ENCODE measurements at places on chromosomes 1 and 21. TPM values are rescaled to one million over a fixed set of nuclear protein-coding genes. Genes with fewer than 3 reads are reported as not detected.

The KCNA2 gene
- 1.2 TPM for total RNA-seq

The C1orf167 gene
- 0.84 TPM for total RNA-seq

The GNG12 gene
- 73.2 TPM for total RNA-seq

The KCNE2 gene
- total RNA-seq = not detected

The RPS8 gene
- 2,198 TPM for total RNA-seq

The SH2D1B gene
- total RNA-seq = 3.4 TPM

The TRIM17 gene
- total RNA-seq = 1.3 TPM

The METTL25B gene
- total RNA-seq = 23.5 TPM

The PSRC1 gene
- total RNA-seq = 10.9 TPM

The SV2A gene
- 0.20 TPM for total RNA-seq

The SERINC2 gene
- 109 TPM for total RNA-seq

The CDCA8 gene
- total RNA-seq = 14.1 TPM

The SPRR2F gene
- total RNA-seq = 198 TPM

The PPFIA4 gene
- 1.0 TPM for total RNA-seq

- no peak for ATAC-seq
Observed at GRCh38 chr1:32774950-32775634, 42.1 kb downstream of the YARS1 start.

DNA sequence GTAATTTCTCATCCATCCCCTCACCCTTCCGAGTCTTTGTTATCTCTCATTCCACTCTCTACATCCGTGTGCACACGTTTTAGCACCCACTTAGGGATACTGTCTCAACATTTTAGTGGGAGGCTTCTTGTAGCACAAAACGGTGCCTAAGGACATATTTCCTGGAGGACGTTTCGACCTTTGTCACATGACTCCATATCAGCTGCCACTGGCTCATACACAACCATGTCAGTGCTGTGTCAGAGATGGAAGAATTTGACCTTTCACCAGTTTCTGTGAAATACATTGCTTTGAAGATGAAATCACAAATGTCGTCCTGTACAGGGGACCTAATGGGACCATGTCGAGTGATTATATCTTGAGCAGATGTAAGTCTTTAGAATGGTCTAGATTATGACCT lies 15.6 kb downstream of the B3GALT5 start:
- no peak for ATAC-seq

DNA sequence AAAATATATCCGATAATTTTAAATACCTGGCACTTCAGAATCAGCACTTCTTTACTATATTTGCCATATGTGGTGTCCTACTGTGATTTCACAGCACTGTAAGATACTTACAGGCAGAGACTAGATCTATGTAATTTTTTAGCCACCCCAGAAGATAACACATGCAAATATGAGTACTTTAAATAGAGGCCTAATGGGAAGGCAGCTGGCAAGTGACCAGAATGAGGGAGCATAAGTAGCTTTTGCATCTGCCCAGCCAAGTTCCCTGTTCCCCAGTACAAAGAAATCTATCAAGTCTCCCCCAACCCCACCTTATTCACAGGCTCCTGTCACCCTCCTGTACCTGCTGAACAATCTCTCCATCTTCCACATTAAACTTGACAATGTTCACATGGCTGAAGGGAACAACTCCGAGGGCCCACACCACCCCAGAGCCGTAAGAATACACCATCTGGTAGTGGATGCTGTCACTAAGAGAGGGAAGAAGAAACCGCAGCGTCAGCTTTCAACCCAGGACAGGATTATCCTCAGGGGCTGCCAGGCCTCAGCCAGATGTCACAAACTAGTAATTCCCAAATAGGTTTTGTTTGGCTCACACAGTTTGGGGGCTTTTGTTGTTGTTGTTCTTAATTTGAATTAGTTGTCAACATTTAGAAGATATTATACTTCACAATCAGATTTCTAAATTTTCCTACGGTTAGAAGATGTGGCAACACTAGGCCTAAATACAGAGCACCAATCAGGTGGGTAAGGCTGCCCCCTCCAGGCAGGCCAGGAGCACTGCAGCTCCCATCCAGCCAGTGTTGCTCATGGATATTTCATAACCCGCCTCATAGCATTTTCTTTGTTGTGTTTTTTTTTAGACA lies 10.4 kb downstream of the EMC1 start:
- peak; percentile 95 for ATAC-seq

DNA sequence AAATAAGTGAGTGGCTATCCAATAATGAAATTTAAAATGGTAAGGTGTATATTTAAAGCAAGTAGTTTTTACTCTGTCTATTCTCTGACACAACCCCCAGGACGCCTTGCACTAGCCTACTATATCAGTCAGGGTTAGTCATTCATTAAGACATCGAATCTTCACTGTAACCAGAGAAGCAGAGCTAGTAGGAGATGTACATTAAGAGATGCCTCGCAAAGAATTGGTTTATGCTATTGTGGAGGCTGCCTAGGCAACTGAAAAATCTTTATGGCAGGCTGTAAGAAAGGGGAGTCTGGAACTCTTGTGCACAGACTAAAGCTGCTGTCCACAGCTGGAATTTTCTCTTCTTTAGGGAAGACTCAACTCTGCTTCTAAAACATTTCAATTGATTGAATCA lies 28.8 kb downstream of the NTNG1 start:
- ATAC-seq = no peak

DNA sequence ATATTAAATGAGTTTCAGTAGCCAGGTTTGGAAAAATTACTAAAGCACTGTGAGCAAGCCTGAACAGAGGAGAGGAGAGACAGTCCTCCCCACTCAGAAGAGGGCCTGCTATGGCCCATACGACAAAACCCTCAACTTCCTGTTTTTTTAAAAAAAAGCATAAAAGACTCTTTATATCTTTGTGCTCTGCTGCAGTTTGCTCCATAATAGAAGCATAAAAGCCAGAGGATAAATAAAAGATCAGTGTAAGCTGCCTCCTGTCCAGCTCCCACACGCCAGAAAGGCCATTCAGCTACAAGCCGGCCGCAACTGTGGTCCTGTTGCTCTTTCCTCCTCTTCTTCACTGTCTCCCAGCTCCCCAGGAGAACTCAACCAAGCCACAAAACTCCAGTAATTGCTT lies 37.8 kb downstream of the NID1 start:
- ATAC-seq = no peak

- no peak for ATAC-seq
Observed at GRCh38 chr1:46637444-46638083, 21.0 kb upstream of the MOB3C start.

DNA sequence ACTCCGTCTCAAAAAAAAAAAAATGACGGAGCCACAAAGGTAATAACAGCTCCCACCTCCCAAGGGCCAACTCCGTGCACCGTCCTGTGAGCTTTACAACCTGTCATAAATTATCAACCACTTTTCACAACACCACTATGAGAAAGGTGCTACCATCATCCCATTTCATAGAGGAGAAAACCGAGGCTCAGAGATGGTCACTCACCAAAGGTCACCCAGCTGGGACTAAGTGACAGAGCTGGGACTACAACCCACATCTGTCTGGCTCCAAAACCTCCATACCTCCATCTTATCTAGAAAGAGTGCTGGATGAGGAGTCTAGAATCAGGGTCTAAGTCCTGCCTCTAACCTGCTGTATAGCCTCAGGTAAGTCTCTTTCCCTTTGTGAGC lies 43.6 kb upstream of the ECE1 start:
- no peak for ATAC-seq

- peak; percentile 97 for ATAC-seq
Observed at GRCh38 chr1:113904674-113905434, at the start of the genes AP4B1 and DCLRE1B. AP4B1 (minus strand) TSS chr1:113904799; CDS start chr1:113904717, 82 bp downstream. DCLRE1B (plus strand) TSS chr1:113905326; CDS start chr1:113905587, 261 bp downstream.

DNA sequence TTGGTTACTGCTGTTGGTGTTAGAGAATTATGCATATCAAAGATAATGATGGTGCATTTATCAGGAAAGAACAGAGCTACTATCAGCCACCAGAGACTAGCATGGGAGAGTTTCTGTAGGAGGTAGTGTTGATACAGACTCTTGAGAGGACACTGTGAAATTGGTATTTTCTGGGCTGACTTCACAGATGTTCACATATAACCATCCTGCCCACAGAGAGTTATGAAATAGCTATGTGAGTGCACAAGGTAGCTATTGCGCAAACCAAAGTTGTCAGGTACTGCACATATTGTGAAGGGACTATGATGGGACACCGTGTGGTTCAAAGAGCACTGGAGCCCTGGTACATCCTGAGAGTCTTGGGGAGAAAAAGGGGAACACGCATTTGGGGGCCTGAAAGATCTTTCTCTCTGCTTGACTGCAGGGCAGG lies 1.4 kb upstream of the TLCD4 start:
- ATAC-seq = no peak

DNA sequence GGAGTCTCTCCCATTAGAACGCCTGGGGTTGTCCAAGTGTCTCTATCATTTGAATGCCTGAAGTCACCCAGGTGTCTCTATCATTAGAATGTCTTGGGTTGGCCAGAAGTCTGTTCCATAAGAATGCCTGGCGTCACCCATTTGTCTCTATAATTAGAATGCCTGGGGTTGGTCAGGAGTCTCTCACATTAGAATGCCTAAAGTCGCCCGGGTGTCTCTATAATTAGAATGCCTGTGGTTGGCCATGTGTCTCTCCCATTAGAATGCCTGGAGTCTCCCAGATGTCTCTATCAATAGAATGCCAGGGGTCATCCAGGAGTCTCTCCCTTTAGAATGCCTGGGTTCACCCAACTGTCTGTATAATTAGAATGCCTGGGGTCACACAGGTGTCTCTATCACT lies 54.5 kb downstream of the RNF187 start:
- no peak for ATAC-seq

- no peak for ATAC-seq
Observed at GRCh38 chr1:61727544-61727943, 2.6 kb upstream of the TM2D1 start.

- ATAC-seq = no peak
Observed at GRCh38 chr1:159222075-159222865, 17.6 kb downstream of the ACKR1 start.

DNA sequence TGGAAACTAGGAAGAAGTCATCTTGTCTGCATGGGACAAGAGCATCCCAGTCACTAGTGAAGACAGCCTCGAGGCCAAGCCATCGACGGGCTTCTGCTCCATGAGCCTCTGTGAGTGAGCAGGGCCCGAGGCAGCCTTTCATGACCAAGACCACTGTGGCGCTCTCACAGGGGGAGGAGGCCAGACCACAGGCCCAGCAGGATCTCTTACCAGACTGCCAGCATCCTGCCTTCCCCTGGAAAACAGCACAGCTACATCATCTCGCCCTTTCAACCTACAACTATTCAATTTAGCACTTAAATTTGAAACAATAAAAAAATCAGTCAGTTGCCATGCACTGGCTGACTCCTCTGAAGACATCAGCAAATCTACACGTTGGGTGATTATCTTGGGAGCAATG lies 85.4 kb downstream of the HSF2BP start:
- ATAC-seq = no peak

- no peak for ATAC-seq
Observed at GRCh38 chr1:100217834-100218233, 31.8 kb downstream of the DBT start.

DNA sequence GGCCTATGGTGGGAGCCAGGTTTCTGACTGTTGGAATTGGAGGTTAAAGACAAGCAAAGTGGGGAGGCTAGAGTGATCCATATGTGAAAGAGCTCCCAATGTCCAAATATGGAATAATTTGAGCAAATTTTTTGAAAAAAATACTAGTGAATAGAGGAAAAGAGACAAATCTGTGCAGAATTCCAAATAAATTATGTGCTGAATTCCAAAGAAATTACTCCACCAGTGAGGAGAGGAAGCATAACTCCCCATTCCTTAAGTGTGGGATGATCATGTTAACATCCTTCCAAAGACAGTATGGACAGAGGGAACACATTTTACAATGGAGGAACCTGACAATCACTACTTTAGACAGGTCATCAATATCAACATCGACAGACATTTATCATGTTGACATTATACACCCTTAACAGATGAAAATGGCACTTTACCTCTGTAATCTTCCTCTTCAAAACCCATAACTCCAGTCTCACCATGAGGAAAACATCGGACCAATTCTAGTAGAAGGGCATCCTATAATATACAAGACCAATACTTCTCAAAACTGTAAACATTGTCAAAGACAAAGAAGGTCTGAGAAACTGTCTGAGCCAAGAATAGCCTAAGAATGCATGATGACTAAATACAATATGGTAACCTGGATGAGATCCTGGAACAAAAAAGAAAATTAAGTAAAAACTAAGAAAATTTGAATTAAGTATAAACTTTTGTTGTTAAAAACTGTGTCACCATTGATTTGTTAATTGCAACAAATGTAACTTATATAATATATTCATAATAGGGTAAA lies 71.5 kb upstream of the RGS4 start:
- no peak for ATAC-seq

GRCh38 chr1:114446198-114446597 lies 64.8 kb downstream of the TRIM33 start:
- no peak for ATAC-seq

DNA sequence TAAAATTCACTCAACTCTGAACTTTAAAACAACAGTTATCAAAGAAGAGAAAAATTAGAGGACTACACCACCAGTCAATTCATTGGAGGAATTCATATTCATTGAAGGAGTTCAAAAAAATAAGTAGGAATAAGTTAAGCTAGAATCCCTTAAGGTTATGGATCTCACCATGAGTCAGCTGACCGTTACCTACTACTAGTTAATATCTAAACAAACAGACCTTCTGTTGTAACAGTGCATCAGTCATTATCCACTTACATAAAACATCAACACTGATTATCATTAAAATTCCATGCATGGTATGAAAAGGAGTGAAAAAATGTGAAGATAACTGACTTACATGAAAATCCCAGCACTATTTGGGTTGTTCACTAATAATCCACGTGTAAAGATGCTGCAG lies 44.9 kb downstream of the FOXJ3 start:
- no peak for ATAC-seq

GRCh38 chr1:217327901-217328300 lies 303.0 kb downstream of the GPATCH2 start:
- no peak for ATAC-seq

All from esophagus mucosa (tissue), 1 donor.